ENCODE measurements at places on chromosomes 3 and 15.

- DNase-seq = no peak
Measured at GRCh38 chr3:66582721-66583423, 82.0 kb upstream of the LRIG1 start.

DNA sequence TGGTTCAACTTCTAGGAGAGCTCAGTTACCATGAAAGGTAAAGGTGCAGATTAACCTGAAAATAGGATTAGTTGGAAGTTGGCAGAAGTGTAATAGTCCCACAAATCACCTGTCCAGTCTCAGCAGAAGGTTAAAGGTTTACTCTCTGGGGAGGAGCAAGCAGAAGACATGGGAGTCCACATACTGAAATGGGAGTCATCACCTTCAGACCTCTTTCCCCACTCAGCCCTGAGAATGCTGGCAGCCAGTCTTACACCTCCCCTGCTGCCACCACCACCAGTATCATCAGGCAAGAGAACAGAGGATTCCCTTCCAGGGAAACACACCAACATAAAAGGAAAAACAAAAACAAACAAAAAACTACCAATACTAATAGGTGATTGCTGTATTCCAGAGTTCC is 13.8 kb upstream of the PLA2G4D start:
- no peak for DNase-seq

DNA sequence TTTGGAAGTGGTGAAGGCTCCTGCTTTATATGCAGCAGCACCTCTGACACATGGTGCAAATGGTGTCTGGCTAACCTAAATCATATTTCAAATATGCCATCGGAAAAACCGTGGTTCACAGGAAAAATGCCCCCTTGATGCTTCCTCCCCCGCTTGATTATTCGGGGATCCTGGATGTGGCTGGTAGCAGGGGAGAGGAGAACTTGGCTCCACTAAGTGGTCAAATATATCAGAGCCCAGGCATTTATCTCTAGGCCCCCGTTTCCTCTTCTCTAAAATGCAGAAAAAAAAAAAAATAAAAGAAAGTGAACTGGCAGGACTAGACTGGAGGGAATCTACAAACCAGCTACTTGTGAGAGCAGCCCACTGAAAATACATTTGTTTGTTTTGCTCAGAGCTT is 18.2 kb upstream of the ATP2B2 start:
- no peak for DNase-seq

DNA sequence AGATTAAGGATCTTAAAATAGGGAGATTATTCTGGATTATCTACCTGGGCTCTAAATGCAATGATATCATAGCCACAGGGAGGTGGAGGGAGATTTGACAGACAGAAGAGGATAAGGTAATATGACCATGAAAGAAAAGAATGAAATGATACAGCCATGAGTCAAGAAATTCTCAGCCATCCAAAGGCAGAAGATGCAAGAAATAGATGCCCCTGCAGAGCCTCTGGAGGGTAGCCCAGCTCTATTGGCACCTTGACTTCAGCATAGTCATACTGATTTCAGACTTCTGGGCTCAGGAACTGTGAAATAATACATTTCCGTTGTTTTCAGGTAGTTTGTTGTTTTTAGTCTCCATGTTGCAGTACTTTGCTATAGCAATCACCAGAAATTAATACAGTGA is 31.9 kb upstream of the FOXB1 start:
- no peak for DNase-seq

DNA sequence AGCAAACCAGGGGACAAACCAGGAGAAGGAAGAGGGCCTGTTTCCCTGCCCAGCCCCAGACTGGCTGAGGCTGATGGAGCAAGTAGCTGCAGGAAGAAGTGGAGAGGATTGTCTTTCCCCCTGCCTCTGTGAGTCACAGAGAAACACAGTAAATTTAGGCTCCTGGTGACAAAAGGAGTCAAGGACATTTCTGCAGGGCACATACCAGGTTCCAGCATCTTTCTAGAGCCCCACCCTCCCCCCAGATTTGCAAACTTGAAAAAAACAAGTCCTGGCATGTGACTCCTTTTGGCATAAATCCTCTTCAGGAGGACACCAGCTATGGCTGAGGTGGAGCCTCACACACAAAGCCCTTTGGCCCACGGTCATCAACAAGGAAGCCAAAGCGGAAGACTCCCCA is 17.8 kb downstream of the PLD1 start:
- no peak for DNase-seq

- DNase-seq = no peak
Measured at GRCh38 chr3:79297245-79297960, 470.4 kb downstream of the ROBO1 start.

- no peak for DNase-seq
Measured at GRCh38 chr3:148005456-148005855, 596.3 kb downstream of the ZIC1 start.

GRCh38 chr3:46721009-46721408 is 3.3 kb upstream of the PRSS50 start:
- no peak for DNase-seq

GRCh38 chr3:30628205-30628900 is 22.0 kb downstream of the TGFBR2 start:
- no peak for DNase-seq

- DNase-seq = no peak
Measured at GRCh38 chr15:94083467-94084052, 147.8 kb upstream of the MCTP2 start.

- DNase-seq = no peak
Measured at GRCh38 chr3:179067839-179068238, 3.8 kb downstream of the ZMAT3 start.

- no peak for DNase-seq
Measured at GRCh38 chr3:84245789-84246188, 713.0 kb upstream of the CADM2 start.

GRCh38 chr3:119019767-119020518 is 14.7 kb downstream of the IGSF11 start:
- DNase-seq = no peak

GRCh38 chr3:113629584-113630421 is 66.6 kb downstream of the USF3 start:
- DNase-seq = no peak

GRCh38 chr3:138914870-138915502 is 32.0 kb downstream of the FOXL2 start:
- no peak for DNase-seq

DNA sequence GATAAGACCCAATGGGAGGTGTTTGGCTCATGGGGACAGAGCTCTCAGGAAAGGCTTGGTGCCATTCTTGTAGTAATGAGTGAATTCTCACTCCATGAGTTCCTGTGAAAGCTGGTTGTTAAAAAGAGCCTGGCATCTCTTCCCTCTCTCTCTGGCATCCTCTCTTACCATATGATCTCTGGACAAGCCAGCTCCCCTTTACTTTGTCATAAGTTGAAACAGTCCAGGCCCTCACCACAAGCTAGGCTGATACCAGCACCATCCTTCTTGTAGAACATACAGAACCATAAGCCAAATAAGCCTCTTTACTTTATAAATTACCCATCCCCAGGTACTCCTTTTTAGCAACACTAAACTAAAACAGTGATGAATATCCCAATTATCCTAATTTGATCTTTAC is 166.9 kb upstream of the TMC3 start:
- DNase-seq = no peak

DNA sequence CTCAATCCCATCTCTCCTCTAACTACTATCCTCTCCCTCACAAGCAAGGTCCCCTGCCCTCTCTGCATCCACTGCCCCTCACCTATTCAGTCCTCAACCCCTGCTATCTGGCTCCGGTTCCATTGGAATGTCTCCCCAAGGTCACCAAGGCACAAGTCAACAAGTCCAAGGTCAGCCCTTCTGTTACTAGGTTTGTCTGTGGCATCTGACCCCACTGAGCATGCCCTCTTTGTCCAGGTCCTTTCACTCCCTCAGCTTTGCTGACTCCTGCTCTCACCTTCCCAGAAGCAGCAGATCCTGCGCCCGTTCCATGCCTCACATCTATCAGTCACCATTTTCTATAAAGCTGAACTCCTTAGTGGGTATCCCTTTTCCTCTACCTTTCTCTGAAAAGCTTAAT is 8.3 kb upstream of the SEMA7A start:
- no peak for DNase-seq

- no peak for DNase-seq
Measured at GRCh38 chr3:42123012-42123581, 31.9 kb downstream of the TRAK1 start.

GRCh38 chr15:101022306-101022705 is 103.1 kb downstream of the LRRK1 start:
- DNase-seq = no peak

- DNase-seq = no peak
Measured at GRCh38 chr3:76107935-76108570, 322.7 kb upstream of the ZNF717 start.

GRCh38 chr15:67931861-67932260 is 92.0 kb upstream of the RNU6-1 start:
- DNase-seq = no peak

- no peak for DNase-seq
Measured at GRCh38 chr3:99690761-99691369, 52.5 kb downstream of the COL8A1 start.
